ENCODE measurements at places on chromosomes 6 and 20. TPM values are rescaled to one million over a fixed set of nuclear protein-coding genes. Genes with fewer than 3 reads are reported as not detected.

- DNase-seq = no peak
These were observed 1.2 kb downstream of the DNMT3B start for GRCh38 chr20:32763202-32764004.

DNA sequence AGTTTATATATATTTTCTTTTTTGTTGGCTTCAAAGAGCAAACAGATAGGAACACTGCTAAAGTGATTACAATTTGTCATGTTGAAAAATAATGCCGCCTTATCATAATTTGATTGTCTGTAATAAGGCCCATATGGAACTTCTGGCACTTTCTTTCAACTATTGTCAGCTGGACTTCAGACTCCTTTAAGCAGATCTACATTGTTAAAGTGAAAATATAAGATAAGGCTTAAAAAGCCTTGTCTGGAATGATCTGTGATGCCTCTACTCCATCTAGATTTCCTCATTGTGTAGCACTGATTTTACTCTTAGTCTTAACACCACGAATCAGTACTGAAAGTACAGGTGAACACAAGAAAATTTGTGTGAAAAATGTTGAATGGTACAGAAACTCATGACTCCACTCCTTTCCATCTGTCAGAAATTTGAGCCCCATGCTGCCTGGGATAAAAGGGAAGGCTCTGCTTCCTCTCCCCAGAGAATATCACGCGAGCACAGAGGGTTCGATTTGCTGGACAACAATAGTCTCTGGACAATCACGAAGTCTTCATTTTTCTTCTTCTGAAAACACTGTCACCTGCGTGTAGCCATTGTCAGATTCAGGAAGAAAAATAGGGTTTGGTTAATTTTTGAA is 56.0 kb downstream of the BCAS1 start:
- DNase-seq = no peak

DNA sequence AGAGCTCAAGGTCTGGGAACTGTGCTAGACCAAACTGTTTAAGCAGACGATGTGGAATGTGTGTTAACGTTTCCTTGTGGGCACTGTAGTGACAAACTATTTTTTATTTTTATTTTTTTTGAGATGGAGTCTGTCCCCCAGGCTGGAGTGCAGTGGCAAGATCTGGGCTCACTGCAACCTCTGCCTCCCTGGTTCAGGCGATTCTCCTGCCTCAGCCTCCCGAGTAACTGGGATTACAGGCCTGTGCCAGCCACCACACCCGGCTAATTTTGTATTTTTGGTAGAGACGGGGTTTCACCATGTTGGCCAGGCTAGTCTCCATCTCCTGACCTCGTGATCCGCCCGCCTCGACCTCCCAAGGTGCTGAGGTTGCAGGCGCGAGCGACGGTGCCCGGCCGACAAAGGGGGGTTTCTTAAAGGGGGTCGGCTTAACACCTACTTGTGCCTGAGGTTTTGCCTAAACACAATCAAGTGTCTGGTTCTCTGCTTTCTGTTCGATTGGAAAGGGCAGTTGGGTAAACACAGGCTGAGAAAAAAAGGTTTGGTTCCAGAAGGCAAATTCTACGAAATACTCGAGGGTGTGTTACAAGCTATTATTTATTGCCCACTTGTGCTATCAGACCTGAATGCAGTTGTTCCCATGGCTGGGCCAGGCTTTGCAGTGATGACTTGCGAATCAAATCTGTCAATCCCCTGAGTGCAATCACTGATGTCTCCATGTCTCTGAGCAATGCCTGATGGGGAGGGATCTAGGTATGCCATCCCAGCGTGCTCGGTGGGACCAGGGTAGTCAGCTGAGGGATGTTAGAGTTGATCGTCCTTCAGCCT is 1.3 kb downstream of the NOP56 start:
- no peak for DNase-seq

LHFPL5 gene
- not detected for total RNA-seq

LST1 gene
- total RNA-seq = not detected

OPRM1 gene
- not detected for total RNA-seq
